Effector CD8-positive, alpha-beta T cell (primary cell): ENCODE measurements at places on chromosomes 1 and 21.

DNA sequence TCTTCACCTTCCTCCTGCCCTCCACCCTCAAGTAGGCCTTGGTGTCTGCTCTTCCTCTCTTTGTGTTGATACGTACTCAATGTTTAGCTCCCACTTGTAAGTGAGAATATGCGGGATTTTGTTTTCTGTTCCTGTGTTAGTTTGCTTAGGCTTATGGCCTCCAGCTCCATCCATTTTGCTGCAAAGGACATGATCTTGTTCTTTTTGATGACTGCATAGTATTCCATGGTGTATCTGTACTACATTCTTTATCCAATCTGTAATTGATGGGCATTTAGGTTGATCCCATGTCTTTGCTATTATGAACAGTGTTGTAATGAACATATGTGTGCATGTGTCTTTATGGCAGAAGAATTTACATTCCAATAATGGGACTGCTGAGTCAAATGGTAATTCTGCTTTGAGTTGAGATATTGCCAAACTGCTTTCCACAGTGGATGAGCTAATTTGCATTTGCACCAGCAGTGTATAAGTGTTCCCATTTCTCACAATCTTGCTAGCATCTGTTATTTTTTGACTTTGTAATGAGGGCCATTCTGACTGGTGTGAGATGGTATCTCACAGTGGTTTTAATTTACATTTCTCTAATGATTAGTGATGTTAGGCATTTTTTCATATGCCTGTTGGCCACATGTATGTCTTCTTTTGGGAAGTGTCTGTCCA lies 272.7 kb downstream of the SDCCAG8 start:
- no peak for DNase-seq

DNA sequence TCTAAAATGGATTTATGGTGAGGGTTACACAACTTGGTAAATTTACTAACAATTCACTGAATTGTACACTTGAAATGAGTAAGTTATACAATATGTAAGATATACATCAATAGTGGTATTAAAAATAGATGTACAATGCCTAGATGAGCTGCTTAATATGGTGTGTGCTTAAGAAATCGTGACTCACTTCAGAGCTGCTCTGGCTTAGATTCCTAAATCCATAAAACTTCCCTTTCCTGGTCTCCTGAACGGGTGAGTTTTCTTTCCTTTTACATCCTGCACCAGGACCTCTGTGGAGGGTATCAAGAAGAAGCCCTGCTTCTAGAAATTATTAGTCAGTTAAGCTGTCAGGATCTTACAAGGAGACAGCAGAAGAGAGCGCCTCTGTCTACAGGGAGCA lies 30.4 kb downstream of the H3-3A start:
- no peak for DNase-seq

GRCh38 chr1:57546549-57547330 lies 122.9 kb upstream of the DAB1 start:
- DNase-seq, result no peak

GRCh38 chr1:40663324-40664166 lies 1.9 kb downstream of the RIMS3 start:
- DNase-seq, result no peak

DNA sequence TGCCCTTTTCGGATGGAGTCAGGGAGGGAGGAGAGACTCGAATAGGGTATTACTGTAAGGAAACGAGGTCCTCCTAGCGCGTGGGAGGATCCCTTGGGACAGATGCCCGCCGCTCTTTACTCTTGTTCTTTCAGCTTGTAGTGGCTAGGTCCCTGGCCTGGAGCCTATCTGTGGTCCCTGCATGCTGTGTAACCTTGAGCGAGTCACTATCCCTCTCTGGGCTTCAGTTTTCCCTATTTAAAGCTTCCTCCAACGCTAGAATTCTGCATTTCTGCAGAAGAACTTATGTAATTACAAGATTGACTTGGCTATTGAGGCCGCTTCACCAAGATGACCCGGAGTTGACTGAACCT lies 744 bp downstream of the MIER1 start:
- DNase-seq, result no peak

DNA sequence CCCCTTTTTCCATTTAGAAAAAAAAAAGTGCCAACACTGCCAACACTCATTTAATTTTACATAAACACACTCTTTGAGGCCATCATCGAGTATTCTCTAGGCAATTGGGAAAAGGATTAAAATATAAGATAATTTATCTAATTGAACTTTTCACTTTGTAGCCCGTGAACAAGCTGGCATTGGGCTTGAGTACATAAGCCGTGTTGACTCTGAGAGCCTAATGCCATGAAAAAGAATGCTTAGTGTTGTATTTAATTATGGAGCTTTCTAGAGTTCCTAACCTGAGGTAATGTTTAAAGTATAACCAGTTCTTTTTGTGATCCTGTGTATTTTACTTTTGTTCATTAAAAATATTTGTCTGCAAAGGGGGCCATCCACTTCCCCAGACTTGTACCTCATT lies 193.8 kb downstream of the LYPLAL1 start:
- DNase-seq, result no peak
